ENCODE measurements at places on chromosomes 16 and 17.

DNA sequence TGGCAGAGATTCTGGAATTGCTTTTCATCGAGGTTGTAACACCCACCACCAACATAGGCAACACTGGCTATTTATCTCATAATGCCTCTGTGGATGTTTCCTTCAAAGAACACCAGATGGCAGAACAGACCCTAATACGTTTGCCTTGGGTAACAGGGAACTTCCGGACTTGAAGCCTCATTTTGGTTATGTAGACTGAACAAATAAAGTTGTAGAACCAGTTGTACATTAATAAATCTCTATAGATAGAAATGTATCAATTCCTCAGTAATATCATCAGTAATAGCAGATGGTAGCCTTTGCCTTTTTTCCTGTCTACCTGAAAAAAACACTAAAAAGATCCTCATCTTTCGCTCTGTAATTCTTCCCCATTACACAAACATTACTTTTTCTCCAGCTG, 25.9 kb upstream of the APOH start:
- peak; percentile 66 for DNase-seq

- DNase-seq: no peak
Observed at GRCh38 chr16:22284637-22285036, 12.6 kb upstream of the POLR3E start.

DNA sequence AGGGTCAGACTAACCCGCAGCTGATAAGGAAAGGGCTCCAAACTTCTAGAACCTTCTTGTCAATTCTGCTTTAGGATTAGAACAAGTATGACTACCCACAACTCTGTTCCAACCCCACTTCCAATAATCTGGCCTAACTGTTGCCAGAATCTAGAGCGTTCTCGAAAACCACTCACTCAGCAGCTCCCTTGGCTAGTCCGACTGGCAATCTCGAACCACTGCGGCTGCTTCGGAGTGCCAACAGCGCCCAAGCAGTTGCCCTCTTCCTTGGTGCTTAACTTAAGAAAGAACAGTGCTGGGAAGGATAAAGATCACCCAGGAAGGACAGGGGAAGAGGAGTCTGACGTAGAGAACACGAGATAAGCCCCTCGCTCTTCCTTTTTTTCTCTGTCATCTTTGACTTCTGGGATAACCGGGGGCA, 818 bp downstream of the DNAJC7 start:
- no peak for DNase-seq

DNA sequence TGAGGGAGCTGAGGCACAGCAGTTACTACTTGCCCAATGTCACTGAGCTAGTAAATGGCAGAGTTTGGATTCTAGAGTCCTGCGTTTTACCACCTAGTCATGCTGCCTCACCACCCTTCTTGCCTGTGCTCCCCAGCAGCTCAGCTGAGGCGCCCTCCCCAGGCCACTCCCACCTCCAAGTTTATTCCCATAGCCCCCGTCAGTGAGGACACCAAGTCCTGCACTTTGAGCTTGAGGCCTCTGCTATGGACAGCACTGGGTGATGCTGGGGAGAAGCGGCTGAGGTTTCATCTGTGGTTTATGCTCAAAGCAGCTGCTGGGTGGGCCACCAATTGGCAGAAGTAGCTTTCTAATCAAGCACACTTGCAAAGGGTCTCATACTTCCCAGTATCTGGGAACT, 36.7 kb downstream of the TMEM238L start:
- no peak for DNase-seq

GRCh38 chr17:57197466-57198071, 58.8 kb upstream of the MSI2 start:
- no peak for DNase-seq

GRCh38 chr16:23629516-23629915, 11.6 kb downstream of the PALB2 start:
- DNase-seq: no peak

- DNase-seq: no peak
Observed at GRCh38 chr16:4733211-4733742, 794 bp downstream of the ANKS3 start.

- no peak for DNase-seq
Observed at GRCh38 chr17:63579633-63580032, 21.1 kb upstream of the TACO1 start.

GRCh38 chr16:59886021-59886420, 1151.9 kb upstream of the GOT2 start:
- DNase-seq: no peak

GRCh38 chr17:82247856-82248671, 19.2 kb downstream of the SLC16A3 start:
- DNase-seq: no peak

DNA sequence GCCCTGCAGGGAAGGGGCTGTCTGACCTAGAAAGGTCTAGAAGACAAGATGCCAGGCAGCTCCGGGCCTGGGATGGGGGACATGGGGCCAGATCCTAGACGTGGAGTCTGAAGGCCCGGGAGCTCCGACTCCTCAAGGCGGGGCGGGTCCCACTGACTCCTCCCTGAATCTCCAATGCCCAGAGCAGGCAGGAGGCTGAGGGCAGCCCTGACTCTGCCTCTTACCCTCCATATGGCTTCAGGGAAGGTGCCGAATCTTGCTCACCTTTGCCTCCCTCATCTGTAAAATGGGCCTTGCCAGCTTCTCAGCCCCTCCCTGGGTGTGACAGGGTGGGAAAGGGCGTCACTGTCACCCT, 14.8 kb downstream of the VASN start:
- no peak for DNase-seq

DNA sequence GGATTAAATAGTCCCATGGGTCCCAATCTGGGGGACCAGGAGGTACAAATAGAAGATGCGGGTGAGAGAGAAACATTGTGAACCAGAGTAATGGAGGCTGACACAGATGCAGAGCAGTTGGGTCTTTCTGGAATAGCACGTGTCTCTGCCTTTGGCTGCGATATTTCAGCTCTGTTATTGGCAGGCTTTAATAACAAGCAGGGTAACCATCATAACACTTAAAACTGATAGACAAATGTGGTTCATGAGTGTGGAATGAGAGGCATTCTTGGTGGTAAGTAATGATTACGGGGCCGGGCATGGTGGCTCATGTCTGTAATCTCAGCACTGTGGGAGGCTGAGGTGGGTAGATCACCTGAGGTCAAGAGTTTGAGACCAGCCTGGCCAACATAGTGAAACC, 110.3 kb downstream of the SNX29 start:
- no peak for DNase-seq

GRCh38 chr17:50057521-50057991, 1.6 kb downstream of the ITGA3 start:
- no peak for DNase-seq

GRCh38 chr17:29591737-29592608, 959 bp upstream of the ANKRD13B start:
- DNase-seq: peak; percentile 87

DNA sequence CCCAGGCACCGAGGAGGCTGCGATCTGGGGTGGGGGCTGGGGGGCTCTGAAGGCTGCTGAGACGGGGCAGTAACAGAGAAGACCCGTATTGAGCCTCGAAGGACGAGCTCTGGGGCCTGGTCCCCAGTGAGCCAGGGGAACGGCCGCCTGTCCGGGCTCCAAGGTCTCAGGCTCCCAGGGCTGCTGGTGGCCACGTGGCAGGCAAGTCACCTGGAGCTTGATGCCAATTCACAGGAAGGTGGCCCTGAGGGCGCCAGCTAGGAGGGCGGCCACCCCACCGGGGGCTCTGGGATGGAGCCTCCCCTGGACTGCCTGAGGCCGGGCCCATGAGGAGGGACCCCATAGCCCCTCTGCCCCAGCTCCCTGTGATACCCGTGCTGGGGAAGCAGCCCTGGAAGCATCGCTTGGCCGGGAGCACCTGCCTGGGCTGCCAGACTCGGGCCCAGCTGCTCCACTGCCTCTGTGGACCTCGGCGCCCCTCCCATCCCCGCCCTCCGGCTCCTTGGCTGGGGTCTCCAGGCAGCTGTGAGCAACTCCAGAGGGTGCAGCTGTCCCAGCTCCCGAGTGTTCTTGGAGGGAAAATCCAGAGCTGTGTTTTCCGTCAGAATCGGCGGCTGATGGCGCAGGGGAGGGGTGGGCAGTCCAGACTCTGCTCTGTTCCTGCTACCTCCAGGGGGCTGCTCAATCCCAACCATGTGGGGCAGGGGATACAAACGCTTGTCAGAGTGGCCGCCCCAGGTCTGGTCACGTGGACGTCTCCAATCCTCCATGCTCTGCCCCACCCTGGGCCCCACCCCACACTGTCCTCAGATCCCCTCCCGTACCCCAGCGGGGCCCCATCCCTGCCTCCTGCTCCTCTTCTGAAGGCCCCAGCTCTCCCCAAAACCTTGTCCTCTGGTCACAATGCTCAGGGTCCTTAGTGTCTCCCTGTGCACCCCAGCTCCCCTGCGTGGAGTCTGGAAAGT, 67.2 kb upstream of the GNG13 start:
- no peak for DNase-seq

- DNase-seq: no peak
Observed at GRCh38 chr16:87832741-87833502, 36.4 kb downstream of the SLC7A5 start.

- DNase-seq: no peak
Observed at GRCh38 chr16:75111961-75112733, 4.4 kb downstream of the LDHD start.

- DNase-seq: no peak
Observed at GRCh38 chr16:82282662-82283061, 112.6 kb upstream of the MPHOSPH6 start.

- DNase-seq: no peak
Observed at GRCh38 chr16:60031740-60032139, 1297.6 kb upstream of the GOT2 start.

- DNase-seq: no peak
Observed at GRCh38 chr16:69150146-69150865, 17.9 kb downstream of the UTP4 start.

- DNase-seq: no peak
Observed at GRCh38 chr16:68276223-68276622, 11.9 kb downstream of the SLC7A6 start.

All from right renal cortex interstitium (tissue), 3 donors.